ENCODE measurements at places on chromosomes 6 and 20.
A peak's percentile ranks its signal among the peaks of the same experiment; 100 is the strongest.

- no peak for DNase-seq
These were observed 5.0 kb upstream of the LPIN3 start for GRCh38 chr20:41335591-41335990.

DNA sequence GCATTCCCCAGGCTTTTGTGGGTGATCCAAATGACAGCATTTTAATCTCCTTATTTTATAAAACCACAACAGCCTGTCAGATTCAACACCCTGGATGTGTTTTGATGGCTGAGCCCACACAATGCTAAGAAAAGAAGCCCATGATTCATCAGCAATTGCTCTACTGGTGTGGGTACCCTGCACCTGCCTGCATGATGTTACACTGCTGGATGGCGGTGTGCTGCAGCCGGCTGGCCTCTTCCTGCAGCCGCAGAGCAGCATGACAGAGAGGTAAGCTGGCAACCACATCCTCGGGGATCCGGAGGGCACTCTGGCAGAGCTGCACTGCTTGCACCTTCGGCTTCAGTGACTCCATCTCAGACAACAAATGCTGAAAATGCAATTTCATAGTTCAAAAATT is 327.5 kb downstream of the SYNE1 start:
- DNase-seq: no peak

DNA sequence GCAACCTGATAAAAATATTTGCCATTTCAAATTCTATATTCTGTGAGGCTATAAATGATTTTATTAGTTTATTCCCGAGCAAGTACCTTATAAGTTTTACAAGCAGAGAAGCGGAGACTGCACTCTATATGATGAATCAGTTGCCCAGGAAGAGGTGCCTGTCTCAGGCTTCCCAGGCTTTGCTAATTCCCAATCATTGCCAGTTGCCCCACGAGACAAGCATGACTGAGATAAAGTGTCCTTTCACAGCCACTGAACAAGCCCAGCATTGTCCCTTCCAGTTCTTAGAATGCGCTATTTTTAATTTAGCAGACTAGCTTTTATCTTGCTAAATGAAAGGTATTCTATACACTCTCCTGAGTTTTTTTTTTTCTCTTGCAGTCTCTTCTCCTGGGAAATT is 260.7 kb downstream of the ALDH8A1 start:
- DNase-seq: no peak

DNA sequence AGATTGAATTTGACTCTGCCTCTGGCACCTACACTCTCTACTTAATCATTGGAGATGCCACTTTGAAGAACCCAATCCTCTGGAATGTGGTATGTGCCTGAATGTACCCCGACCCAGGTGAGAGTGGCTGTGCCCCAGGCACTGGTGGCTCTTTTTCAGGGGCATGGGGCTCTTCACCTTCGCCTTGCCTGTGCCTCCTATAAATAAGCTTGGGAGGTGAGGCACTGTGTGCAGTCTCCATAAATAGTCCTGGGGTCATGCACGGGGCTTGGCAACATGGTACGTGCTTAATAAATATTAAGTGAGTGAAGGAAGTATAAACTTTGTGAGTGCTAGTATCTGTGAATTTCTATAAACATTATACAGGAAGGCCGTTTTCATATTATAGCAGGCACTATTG is 33.0 kb downstream of the GHRH start:
- DNase-seq: no peak

GRCh38 chr20:36101192-36101591 is 53.3 kb upstream of the EPB41L1 start:
- peak; percentile 55 for DNase-seq

GRCh38 chr20:64037498-64038213 is 1.7 kb downstream of the C20orf204 start:
- no peak for DNase-seq

- no peak for DNase-seq
These were observed 71.9 kb downstream of the NOL4L start for GRCh38 chr20:32513031-32513866.

All from kidney tubule cell (primary cell).